Ecto neural progenitor cell (in vitro differentiated cells): ENCODE measurements at places on chromosomes 1 and 21.

GRCh38 chr1:161956097-161956496 lies 67.6 kb downstream of the OLFML2B start:
- DNase-seq: no peak

- DNase-seq: no peak
Measured at GRCh38 chr1:161265305-161265704, 6.8 kb downstream of the PCP4L1 start.

DNA sequence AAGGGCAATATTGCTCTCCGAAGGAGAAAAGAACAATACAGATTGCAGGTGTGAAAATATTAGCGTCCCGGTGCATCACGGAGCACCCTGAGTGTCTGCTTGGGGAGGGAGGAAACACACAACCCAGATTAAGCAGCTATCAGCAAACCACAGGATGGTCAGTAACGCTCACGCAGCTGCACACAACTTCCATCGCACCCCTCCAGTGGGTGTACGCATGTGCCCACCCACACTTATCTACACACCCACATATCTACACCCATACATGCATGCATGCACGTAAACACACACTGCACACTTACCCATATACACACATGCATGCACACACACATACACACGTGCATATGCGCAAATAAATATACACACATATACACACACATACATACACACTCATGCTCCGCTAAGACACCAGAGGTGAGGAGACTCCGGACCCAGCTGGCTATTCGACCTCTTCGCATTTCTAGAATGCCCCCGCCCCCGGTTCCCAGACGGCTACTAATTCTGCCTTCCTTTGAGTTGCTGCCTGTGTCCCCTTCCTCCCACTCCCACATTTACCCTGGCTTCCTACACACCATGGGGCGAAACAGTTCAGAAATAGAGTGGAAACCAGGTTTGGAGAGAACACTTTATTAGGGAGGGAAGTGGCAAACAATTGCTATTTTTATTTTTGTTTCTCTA lies 26.2 kb downstream of the ITPKB start:
- no peak for DNase-seq

GRCh38 chr1:111406321-111406768 lies 21.2 kb downstream of the OVGP1 start:
- no peak for DNase-seq

GRCh38 chr1:186813420-186813819 lies 15.3 kb upstream of the PLA2G4A start:
- no peak for DNase-seq

DNA sequence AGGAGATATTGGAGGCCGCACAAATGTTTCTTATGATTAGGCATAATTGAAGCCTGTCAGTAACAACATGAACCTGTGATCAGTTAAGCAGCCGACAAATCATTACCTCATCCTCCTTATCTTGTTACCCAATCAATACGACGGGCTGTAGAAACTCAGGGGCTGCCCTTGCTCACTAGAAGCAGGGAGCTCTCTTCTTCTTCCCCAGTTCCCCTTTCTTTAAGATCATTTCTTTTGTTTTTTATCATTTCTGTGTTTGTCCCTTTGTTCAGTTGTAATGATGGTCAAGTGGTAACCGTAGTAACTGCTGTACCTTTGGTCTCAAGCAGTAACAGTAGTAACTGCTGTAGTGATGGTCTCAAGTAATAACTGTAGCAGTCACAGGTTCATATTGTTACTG lies 13.8 kb upstream of the FCGR2A start:
- DNase-seq: no peak

GRCh38 chr1:183228347-183229220 lies 42.5 kb downstream of the LAMC2 start:
- no peak for DNase-seq

DNA sequence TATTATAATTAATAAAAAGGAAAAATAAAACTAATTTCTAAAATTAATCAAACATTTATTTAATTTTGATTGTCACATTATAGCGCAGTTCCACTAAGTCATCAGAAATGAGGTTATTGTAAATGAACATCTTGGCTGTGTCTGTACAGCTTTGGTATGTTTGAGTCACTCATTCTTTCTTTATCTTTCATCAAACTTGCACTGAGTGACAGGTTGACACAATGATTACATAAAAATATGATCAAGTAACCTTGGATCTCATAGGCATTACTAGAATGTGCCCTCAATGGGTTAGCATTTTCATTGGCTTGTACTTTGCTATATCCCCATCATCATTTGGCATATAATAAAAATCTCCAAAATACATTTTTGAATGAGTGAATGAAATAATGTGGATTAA lies 1353.2 kb upstream of the ADGRL2 start:
- no peak for DNase-seq

DNA sequence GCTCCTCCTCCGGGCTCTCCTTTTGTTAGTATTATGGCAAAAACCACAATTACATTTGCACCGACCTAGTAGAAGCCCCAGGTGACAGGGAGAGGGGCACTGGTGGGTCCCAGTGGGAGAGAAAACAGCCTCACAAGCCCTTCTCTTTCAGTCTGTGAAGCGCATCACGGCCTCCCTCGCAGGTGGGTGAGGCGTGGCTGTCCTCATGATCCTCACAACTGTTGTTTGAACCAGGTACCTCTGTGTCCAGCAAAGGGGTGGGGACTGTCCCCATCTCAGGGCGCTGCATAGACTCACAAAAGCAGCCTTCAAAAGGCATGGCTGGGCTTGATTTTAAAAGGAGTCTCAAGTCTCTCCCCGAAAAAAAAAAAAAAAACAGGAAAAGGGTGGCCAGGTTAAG lies 7.9 kb upstream of the C2CD2 start:
- DNase-seq: no peak

DNA sequence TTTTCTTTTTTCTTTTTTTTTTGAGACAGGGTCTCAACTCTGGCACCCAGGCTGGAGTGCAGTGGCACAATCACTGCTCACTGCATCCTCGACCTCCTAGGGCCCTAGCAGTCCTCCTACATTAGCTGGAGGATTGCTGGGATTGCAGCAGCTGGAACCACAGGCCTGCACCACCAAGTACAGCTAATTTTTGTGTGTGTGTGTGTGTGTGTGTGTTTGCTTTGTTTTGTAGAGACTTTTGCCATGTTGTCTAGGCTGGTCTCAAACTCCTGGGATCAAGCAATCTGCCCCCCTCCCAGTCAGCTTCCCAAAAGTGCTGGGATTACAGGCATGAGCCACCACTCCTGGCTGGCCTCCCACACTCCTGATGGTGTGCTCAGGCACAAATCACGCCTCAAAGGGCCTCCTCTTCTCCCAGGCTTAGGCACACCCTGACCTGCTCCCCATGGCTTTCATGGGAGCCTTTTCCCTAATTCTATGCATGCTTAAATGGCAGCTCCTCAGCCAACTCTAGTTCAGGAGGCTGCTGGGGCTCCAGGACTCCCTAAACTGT lies 9.4 kb downstream of the FAM229A start:
- DNase-seq: no peak

- DNase-seq: no peak
Measured at GRCh38 chr1:22790232-22791008, 79.8 kb downstream of the EPHB2 start.

DNA sequence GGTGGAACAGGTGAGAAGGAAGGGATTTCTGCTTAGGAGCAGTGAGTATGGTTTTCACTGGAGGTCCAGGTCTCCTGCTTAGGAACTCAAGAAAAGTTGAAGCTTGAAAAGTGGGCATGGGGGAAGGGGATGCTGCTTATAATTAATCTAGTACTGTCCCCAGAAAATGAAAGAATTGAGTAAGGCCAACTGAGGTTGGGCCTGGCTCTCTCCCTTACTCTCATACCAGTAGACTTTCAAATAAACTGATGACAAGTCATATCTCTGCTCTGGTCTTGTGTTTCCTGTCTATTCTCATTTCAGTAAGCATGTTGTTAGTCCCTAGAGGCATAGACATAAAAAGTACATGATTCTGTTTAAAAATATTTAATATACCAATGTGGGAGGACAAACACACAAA lies 26.4 kb downstream of the CD48 start:
- no peak for DNase-seq

- DNase-seq: no peak
Measured at GRCh38 chr21:27122686-27123085, 155.8 kb upstream of the ADAMTS5 start.

DNA sequence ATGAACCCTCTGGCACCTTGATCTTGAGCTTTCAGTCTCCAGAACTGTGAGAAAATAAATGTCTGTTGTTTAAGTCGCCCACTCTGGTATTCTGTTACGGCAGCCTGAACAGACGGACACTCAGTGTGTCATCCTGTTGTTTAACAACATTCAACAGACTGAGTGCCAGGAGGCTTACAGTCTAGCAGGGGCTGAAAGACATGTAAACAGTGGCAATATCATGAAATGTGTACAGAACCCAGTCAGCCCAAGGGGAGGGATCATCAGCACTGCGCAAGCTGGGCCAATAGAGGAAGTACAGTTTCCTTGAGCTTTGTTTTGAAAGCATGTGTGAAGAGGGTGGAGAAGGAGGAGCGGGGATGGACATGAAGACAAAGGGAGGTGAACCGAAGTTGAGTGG lies 13.6 kb downstream of the DIP2A start:
- DNase-seq: no peak

DNA sequence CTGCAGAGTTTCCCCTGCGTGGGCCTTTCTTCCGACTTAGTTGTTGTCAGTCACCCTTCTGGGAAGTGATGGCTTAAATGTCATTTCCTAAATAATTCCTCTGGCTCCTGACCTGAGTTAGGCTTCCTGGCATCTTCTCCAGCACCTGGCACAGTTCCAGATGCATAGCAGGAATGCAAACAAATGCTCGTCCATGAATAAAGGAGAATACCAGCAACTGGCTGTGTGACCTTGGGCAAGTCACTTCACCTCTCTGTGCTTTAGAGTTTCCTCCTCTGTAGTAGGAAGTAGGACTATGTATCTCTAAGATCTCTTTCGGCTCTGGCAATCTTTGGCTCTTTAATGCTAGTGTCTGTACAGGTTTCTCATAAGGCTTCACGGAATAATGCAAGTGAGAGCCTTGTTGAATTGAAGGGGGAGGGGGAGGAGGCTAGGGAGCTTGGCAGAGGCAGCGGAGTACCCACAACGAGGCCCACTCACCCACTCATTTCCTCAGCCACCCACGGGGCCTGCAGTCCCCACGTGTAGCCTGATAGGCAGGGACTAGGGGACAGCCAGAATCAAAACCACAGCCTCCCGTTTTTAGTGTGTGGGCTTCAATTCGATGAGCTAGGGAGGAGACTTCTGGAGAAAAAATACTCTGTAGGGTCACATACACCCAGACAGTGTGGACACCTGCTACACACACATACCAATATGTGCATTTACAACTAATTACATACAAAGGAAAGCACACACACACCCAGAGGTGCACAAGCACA lies 48.1 kb downstream of the TENT5C start:
- no peak for DNase-seq

- no peak for DNase-seq
Measured at GRCh38 chr1:9376430-9376829, 83.7 kb downstream of the SPSB1 start.

GRCh38 chr1:169395955-169396354 lies 28.0 kb downstream of the BLZF1 start:
- no peak for DNase-seq

GRCh38 chr1:234475167-234475793 lies 3.7 kb downstream of the TARBP1 start:
- peak; percentile 50 for DNase-seq

DNA sequence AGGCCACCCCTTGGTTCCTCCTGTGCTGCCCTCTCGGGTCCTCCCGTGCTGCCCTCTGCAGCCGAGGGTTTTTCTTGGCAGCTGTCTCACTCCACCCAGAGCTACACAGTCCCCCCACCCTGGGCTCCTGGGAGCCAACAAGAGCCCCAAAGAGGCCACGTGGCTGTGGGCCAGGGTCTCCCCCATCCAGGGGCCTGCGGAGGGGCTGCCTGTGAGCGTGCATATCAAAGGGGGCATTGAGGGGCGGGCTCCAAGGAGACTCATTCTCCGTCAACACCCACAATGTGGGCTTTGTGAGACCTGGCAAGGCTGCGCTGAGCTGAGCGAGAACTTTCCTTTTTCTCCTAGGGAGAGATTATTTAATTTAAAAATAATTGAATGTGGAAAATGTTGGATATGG lies 108.7 kb upstream of the ARHGEF16 start:
- DNase-seq: no peak

DNA sequence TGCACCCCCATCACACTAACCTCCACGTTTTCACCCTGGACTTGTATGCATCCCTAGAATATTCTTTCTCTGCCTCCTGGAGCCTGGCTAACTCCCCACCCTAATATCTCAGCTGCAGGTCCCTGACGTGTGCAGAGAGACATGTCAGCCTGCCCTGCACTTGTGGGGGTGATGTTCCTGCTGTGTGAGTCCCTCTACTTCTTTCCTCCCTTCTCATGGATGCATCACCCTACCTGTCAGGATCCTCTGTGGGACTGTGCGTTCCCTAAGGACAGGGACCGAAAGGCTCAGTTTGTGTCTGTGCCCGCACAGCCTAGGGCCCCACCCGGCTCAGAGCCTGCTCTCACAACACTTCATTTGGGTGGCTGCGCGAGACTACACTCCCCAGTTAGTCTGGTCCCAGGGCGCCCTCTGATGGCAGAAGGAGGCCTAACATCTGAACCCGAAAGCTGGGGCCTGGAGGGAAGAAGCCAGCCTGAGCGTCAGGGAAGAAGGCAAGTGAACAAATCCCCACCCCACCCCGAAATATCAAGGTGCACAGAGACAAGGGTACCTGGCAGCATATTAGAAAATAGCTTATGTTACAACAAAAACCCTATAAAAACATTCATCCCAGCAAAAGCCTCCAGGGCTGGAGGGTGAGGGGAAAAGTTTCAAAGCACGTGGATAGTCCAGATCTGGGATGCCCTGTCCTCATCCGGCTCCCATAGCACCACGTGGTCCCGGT lies 3.7 kb downstream of the CD52 start:
- DNase-seq: peak; percentile 93

DNA sequence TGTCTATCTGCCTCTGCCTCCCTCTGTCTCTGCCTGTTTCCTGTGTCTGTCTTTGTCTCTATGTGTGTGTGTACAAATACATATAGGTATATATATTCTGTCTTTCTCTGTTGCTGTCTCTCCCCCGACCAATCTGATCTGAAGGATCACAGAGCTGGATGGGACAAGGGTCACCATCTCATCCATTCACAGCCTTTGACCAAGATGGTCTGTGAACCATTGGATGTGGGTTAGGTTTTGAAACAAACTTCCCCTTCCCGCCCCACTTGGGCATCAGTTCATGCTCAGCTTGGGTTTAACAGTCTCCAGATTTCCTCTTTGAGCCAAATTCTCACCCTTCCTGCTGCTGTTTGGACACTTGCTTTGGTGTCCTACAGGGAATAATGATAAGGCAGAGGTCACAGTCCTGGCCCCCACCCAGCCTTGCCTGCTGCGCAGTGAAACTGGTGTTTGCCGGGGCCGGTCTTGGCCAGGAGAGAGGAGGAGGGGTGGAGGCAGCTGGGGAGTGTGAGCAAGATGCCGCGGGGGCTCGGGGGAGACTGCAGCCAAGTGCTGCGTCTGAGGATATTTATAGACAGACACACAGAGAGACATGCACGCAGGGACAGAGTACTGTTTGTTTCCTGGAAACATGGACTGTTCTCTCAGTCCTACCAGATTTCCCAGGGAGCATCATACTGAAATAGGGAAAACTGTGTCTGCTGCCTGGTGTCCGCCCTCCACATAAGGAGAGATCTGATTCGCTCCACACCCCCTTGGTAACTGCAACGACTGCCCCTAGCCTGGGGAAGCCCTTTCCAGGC lies 27.0 kb upstream of the BTG2 start:
- DNase-seq: peak; percentile 58

GRCh38 chr1:101613546-101613945 lies 376.7 kb downstream of the S1PR1 start:
- no peak for DNase-seq
